ENCODE measurements at places on chromosomes 7 and 10.

GRCh38 chr10:112490545-112490944, 43.5 kb downstream of the VTI1A start:
- peaks cover 9% of the 10 kb centered on the region for H3K4me1 ChIP-seq
- no peak overlapping the region for H3K27ac ChIP-seq
- DNase-seq: no peak
- H3K4me3 ChIP-seq: no peak overlapping the region
- H3K27me3 ChIP-seq: no peaks in the 10 kb centered on the region

- H3K4me3 ChIP-seq: no peak overlapping the region
- DNase-seq: no peak
- H3K27me3 ChIP-seq: no peaks in the 10 kb centered on the region
- no peaks in the 10 kb centered on the region for H3K4me1 ChIP-seq
Observed at GRCh38 chr7:28002638-28003037, 178.0 kb downstream of the JAZF1 start.

DNA sequence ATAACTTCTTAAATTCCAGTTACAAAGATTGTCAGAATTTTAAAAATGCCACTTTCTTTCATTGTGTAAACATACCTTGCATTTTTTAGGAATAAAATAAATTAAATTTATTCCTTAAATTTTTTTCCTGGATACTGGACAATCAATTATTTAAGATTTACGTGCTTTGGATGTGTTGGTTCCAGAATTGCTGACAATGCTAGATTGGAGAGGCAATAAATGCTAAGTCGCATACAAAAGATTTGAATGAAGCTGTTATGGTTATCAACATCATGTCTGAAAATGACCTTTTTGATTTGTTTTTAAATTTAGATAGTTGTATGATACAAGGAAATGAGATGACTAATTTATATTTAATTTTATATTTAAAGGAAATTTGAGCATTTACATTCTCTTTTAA, 89.2 kb upstream of the SEMA3A start:
- no peaks in the 10 kb centered on the region for H3K27me3 ChIP-seq
- H3K4me3 ChIP-seq: no peak overlapping the region
- no peak for DNase-seq
- H3K36me3 ChIP-seq: no peaks in the 10 kb centered on the region

DNA sequence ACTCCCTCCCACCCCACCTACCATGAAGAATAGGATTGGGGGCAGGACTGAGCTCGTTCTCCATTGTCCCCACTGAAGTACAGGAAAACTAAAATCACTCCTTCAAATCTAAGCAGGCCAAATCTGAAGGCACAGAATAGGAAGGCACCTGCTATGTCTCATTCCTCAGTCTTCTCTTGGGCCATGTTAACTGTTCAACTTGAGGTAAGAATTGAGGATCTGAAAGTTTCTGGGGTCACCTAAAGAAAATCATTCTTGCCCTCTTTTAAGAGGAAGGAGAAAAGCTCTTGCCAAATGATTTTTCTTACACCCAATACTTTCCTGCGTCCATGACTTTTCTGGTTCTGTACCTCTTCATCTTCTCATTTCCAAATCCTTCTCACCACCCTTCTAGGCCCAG, 4.9 kb downstream of the CPN1 start:
- H3K4me3 ChIP-seq: no peak overlapping the region
- no peaks in the 10 kb centered on the region for H3K36me3 ChIP-seq
- no peak overlapping the region for H3K27ac ChIP-seq
- DNase-seq: no peak

DNA sequence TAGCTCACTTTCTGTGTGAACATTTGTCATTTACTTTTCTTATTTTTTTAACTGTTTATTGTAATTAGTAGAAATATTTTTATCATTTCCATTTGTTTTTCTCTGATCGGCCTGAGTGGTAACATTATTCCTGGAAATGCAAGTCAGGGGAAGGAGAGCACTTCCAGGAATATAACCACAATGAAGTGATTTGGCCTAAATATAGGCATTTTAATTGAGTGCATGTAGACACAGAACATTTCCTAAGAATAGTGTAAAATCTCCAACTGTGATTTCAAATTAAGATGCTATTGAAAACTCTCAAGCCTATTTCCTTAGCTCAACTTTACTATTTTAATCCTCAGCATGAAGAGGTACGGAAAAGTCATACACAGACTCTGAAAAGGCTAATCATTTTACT, 86.5 kb upstream of the SKAP2 start:
- no peaks in the 10 kb centered on the region for H3K27me3 ChIP-seq
- no peak overlapping the region for H3K4me3 ChIP-seq
- H3K4me1 ChIP-seq: no peaks in the 10 kb centered on the region

DNA sequence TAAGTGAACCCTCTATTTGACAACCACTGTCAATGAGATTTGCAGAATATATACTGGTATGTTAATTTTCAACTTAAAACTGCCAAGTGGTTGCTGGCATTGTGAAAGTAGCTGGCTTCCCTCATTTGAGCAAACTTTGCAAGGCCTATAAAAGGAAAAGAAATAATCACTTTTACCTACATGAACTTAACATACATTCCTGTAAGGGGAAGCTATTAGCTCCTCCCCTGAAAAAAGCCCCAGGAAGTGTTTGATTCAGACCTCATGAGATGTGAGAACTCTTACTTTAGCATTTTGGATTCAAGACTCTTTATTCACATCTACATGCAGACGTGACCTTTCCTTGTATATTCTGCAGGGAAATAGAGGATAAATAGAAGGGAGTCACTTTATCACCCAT, 175.6 kb downstream of the OTUD1 start:
- no peak overlapping the region for H3K27ac ChIP-seq
- H3K27me3 ChIP-seq: no peaks in the 10 kb centered on the region
- H3K36me3 ChIP-seq: no peaks in the 10 kb centered on the region

DNA sequence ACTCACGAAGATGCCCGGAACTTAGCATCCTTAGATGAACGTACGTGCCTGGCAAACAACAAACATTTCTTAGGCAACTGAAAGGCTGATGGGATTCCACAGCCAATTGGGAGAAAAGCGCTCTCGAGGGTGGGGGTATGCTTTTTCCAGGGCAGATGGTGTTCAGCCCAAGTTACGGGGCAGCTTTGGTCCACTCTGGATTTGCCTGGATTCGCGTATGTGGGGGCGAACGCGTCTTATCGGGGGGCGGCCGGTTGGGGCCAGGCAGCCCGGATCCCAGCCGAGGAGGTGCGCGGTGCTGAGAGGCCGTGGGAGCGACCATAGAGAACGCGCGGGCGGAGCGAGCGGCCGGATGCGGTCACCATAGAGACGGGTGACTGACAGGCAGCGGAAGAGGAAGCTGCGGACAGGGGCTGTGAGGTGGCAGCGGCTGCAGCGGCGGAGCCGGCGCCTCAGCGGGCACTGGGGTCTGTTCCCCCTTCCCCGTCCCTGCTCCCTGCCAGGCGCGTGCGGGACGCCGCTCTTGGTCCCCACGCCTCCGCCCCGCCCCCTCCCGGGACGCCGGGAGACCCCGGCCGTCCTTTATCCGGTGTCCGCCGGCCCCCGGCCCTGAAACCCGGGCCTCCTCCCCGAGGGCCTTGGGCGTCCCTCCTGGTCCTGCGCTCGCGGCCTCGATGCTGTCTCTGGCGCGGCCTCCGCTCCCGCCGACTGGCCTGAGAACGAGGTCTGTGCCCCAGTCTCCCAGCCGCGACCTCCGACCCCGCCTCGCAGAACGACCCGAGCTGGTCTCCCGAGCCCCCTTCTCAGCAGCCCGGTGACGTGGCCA, at the start of gene CHPF2:
CHPF2 (plus strand) TSS at position 393 of the 826 bp plus-strand sequence. CDS start 1,529 bp downstream, outside the sequence.
- H3K36me3 ChIP-seq: peaks cover 4% of the 10 kb centered on the region
- H3K4me1 ChIP-seq: peaks cover 30% of the 10 kb centered on the region
- peak; percentile 97 for DNase-seq
- no peaks in the 10 kb centered on the region for H3K27me3 ChIP-seq
- peak within 1 kb of the TSS; percentile 99 for H3K4me3 ChIP-seq

GRCh38 chr10:21100871-21101514, 203.9 kb upstream of the NEBL start:
- H3K27ac ChIP-seq: peak overlapping the region; percentile 1
- no peaks in the 10 kb centered on the region for H3K36me3 ChIP-seq
- no peak overlapping the region for H3K4me3 ChIP-seq
- H3K4me1 ChIP-seq: peaks cover 4% of the 10 kb centered on the region
- DNase-seq: no peak

DNA sequence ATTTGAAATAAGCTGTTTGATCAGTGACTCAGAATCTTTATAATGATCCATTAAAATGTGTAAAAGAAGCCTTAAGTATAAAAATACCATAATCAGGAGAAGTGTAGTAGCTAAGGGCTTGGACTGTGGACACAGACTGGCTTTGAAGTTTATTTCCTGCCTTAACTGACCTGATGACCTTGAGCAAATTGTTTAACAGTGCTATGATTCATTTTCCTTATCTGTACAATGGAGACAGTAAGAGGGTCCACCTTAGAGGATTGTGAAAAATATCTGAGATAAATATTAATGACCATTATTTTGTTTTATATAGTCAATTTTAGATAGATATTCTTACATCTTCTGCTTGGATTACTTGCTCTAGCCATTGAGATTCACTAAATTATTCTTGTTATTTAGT, 13.3 kb upstream of the RPA3 start:
- no peak overlapping the region for H3K27ac ChIP-seq
- no peaks in the 10 kb centered on the region for H3K36me3 ChIP-seq
- H3K4me1 ChIP-seq: peaks cover 4% of the 10 kb centered on the region

Data from upper lobe of left lung (tissue), 6 donors.